ENCODE measurements at places on chromosomes 4 and X.

DNA sequence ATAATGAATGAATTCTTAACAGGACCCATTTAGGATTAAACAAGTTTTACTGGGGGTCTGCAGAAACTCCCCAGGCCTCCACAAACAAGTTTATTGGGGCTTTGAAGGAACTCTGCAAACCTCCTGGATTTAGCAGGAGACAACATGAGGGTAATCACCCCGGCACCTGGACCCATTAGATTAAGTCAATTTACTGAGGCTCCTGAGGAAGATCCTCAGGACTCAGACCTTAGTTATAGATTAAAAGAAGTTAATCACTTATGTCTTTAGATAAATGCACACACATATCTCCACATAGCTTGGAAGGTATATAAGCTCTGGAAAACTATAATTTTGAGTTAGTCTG lies 29.4 kb downstream of the XG start:
- DNase-seq: no peak

DNA sequence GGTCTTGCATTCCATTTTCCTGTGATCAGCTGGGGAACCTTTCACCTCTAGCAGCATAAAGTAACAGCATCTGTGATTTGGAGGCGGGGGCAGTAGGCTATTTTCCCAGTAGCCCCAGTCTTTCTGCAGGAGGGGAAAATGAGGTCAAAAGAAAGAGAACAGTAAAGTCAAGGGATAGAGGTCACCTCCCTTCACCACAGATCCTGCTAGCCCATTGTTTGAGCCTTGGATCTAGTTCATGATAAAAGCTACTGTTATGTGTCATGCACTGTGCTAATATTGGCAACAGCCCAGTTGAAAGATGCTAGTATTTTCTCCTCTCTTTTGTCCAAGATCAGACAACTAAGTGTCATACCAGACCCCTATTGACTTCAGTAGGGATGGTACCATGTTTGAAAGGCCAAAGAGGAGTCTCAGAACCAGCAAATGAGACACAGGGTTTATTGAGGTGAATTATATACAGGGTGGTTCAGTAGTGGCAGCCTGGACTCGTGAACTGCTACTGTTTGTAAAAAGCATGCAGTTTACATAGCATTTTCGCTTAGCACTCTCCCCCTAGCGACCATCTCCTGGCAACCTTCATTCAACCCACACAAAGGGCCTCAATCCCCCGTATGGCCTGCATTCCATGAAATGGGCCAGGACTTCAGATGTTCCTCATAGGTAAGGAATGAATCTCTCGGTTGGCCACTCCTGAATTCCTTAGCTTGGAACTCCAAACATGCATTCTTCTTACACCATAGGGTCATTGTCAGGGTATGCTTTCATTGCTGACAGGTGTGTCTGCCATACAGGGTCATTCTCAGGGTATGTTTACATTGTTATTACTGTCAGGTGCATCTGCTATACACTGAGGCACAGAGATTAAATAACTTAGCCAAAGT lies 170.0 kb upstream of the FRMPD4 start:
- DNase-seq: peak; percentile 29

- DNase-seq: no peak
These were observed 20.9 kb downstream of the FAM9C start for GRCh38 chrX:13023567-13023966.

DNA sequence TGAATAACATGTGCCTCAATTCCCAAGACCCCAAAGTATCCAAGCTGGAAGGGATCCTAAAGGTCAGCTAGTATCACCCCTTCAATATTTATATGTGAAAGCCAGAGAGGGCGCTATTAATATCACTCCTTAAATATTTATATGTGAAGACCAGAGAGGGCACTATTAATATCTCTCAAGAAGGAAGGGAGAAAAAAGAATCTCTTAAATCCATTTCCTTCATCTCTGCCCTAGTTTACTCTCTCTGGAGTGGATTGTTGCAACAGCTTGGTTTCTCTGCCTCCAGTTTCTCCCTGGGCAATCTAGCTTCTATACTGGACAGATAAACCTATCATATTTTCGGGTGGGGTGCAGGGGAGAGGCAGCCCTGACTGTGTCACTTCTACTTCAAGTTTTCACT lies 31.6 kb upstream of the MSN start:
- no peak for DNase-seq

DNA sequence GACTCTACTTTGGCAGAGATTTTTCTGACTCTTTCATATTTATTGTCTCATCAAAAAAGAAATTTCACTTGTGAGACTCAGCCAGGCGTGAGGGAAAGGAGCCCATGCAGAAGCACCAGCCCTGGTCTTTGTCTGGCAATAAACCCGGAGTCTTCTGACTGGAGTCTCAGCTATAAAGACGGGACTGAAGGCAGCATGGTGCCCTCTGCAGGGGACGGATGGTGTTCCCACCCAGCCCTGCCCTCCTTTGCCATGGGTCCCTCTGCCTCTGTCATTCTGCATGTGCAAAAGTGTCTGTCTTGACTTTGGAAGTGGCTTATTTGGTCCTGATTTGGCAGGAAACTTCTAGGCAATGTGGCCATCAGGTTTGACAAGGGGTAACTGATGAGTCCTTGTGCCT lies 14.2 kb downstream of the ZNF185 start:
- DNase-seq: no peak

- peak; percentile 95 for DNase-seq
These were observed 71.7 kb upstream of the HGFAC start for GRCh38 chr4:3369781-3370674.

DNA sequence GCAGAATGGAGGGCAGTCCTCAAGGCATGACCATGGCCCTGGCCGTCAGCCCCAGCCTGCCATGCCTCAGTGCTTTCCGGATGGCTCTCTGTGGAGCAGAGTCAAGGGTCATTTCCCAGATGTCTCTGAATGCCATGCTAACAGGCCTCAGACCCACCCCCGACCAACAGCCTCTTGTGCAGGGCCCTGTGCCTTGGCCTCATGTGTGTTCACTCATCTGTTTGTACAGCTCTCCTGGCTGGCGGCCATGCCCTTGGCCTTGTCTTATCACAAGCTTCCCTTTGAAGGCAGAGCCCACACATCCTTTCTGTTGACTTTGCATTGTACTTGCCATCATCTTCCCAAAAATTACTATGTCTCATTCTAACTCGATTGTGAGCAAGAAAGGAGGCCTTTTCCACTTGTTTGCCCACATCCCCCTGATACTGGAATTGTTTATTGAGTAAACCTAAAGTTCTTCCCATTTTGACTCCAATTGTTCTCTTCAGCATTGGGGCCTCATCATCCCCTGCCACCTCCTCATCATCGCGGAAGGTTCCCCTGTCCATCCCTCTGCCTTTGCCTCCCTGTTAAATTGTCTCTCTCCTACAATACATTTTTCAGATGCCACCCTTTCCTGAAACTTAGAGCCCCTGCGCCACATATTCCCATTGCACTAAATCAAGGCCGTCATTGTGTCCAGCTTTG lies 6.3 kb downstream of the CA5B start:
- DNase-seq: no peak

DNA sequence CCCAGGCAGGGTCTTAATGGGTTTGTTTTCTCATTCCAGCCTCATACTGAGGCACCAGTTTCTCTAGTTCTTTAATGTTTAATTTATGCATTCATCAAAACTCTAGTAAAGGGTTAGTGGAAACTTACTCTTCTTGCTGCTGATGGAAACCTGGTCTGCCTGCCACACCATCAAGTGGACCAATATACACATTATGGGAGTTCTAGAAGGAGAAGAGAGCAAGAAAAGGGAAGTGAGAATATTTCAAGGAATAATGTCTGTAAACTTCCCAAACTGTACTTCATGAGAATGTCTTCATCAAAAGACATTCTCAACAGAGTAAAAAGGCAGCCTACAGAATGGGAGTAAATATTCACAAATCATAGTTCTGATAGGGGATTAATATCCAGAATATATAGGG lies 20.9 kb upstream of the DHX15 start:
- no peak for DNase-seq

DNA sequence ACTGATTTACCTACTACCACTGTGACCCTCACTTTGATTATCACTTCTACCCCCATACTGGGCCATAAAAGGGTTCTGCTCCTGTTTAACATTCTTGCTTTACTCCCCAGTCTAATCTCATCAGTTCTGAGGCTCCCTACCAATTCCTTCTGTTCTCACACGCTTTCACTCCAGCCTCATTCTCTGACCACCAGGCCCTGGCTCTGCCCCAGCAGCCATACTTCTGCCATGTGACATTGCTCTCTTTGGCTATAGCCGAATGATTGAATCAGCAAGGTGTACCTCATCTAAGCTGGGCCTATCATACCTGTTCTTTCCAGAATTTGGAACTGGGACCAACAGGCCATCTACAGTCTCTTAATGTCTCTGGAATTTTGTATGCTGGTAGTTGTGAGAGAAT lies 14.4 kb upstream of the ELF2 start:
- DNase-seq: peak; percentile 12

GRCh38 chr4:141240259-141240658 lies 19.6 kb downstream of the ZNF330 start:
- DNase-seq: no peak

DNA sequence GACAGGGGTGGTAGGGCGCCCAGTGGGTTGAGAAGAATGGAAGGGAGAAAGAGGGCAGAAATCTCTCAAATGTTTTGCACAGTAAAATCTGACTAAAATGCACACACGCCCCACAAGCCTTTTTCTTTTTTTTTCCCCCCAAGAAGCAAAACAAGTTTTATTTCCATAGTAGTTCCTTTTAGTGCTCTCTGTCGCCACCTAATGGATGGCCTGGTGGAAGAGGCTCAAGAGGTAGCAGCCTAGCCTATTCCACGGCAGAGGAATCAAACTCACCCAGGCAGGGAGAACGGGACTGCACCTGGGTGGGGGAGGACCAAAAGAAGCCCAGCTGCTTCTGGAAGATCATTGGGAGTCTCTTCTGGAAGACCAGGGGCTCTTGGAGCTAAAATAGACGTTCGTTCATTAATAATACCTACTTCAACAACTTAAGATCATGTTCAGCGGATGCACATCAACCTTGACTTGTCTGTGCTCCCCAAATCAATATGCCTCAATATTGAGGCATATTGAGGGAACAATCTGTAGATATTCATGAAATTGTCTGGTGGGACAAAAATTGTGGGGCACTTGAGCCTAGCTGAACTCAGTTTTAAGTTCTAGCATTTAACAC lies 31.6 kb upstream of the IRAK1 start:
- DNase-seq: peak; percentile 55

- DNase-seq: no peak
These were observed 134.5 kb upstream of the KLF3 start for GRCh38 chr4:38529189-38530115.
